ENCODE measurements at places on chromosomes 3 and 15. TPM values are rescaled to one million over a fixed set of nuclear protein-coding genes. Genes with fewer than 3 reads are reported as not detected.

DNA sequence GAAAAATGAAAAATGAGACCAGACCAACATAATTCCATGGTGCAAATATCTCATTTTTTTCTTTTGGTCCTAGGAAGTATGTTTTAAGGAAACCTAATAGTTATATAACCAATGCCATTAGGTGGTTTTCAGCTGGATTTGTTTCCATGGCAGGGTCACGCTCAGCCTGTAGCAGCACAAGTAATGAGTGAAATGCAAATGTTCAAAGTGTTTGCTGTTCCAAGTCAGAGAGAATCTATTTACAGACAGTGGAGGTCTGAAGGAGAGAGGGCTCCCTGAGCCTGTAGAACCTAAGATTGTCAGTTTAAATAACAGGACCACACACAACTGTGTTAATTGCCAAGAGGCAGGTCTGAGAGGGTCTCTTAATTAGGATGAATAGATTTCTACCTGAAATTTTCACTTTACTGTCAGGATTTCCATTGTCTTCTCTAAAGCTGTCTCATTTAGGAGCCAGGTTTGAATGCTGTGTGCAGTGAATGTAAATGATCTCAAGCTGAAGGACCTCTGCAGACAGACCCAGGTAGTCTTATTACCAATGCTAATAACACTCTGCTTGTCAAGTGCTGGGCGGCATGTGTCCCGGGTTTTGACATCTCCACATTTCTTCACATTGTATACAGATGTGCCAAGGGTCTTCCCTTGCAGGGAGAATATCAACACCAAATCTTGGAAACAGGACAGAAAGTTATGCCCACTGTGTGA is 317.3 kb upstream of the NECTIN3 start:
- H3K4me3 ChIP-seq, result no peak overlapping the region
- H3K27ac ChIP-seq, result no peak overlapping the region
- no peaks in the 10 kb centered on the region for H3K27me3 ChIP-seq
- no peak for DNase-seq

DNA sequence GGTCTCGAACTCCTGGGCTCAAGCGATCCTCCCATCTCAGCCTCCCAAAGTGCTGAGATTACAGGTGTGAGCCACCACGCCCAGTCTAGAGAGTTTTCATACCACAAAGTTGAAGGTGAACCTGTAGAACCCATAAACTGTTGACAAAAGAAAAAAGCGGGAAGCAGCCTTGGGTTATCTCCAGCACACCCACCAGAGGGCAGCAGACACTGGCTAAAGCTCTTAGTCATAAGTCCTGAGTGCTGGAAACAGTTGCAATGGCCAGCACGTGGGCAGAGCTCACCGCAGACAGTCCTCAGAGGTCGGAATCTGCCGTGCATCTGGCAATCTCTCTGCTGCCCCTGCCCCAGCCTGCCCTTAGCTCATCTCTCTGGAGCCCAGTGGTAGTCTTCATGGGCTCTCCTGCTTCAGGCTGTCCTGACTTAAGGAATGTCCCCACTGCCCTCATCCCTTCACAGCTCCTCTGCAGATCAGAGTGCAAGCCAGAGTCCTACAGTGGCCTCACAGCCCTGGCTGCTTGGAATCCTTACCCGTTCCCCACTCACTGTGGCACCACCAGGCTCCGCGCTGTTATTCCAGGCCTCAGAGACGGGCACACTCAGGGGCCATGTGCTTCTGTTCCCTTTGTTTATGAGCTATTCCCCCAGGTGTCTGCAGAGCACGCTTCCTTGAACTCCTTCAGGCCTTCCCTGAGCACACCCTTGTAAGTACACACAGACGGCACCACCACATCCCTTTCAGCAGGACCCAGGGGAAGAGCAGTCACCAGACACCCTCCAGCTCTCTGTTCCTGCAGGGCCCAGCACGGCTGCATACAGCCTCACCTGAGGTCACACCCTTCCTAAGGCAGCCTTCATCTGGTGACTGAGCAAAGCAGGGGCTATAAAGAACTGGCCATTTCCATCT is 8.8 kb upstream of the ELP6 start:
- H3K27ac ChIP-seq, result no peak overlapping the region
- no peaks in the 10 kb centered on the region for H3K27me3 ChIP-seq
- no peaks in the 10 kb centered on the region for H3K36me3 ChIP-seq

NPAP1 gene
- not detected for total RNA-seq

DPPA2 gene
- not detected for total RNA-seq

GP9 gene
- not detected for total RNA-seq
